Nephron progenitor cell (in vitro differentiated cells): ENCODE measurements at places on chromosomes 1 and 21.

DNA sequence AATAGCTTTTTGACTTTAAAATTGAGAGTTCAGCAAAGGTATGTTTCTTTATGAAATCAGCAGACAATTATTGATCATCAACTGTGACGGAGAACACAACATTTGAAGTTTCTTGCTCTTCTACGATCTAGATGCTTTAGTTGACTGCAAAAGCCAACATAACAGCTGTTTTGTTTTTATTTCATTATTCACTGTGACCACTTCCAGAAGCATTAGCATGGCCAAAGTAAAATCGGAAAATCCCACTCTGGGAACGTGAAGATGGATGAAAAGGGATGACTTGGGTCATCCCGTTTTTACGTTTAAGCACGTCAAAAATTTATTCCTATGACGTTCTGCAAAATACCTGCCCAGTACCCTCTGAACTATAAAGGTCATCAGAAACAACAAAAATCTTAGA is 833.0 kb upstream of the ADAMTS5 start:
- DNase-seq, result no peak

DNA sequence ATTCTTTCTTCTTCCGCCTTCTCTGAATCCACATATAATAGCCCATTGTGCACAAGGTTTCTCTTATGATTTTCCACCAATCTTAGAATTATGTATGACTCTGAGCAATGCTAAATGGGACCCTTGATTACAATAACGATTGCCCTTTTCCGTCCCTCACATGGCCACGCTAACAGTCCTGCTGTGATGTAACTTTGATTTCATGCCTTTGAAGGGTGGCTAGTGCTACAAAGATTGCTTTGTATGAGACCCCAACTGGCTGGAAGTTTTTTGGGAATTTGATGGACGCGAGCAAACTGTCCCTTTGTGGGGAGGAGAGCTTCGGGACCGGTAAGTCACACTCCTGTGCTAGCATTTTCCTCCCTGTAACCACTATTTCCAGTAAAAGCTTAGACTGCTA is 45.3 kb downstream of the PGM1 start:
- no peak for DNase-seq

GRCh38 chr1:214391873-214392645 is 111.1 kb downstream of the SMYD2 start:
- DNase-seq, result no peak

DNA sequence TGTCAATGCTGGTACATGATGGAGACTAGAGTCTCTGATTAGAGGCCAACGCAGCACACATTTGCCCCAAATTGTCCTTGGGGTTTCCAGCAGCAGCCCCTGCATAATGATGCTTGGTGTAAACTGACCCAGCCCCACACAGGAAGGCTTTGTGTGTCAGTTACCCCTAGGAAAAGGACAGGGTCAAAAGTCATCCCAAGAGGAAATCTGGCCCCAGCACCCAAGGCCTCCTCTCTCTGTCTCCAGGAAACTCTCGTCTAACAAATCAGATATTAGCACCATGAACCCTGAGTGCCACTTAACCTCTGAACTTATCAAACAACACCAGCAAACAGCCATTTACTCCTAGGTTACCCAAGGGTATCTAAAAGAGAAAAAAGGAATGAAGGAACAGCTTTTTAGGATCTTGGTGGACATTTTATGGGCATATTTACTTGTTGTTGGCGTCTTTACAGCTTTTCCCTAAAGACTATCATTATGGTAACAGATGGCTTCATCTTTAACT is 84.5 kb downstream of the PSMG1 start:
- no peak for DNase-seq

GRCh38 chr1:19752083-19752696 is 47.5 kb downstream of the TMCO4 start:
- DNase-seq, result no peak

GRCh38 chr21:39866093-39866492 is 1.1 kb upstream of the PCP4 start:
- no peak for DNase-seq

- peak; percentile 8 for DNase-seq
Measured at GRCh38 chr21:38712071-38712470, 93.7 kb upstream of the ETS2 start.

GRCh38 chr1:214393086-214393485 is 112.1 kb downstream of the SMYD2 start:
- DNase-seq, result no peak

- no peak for DNase-seq
Measured at GRCh38 chr21:32350981-32351380, 41.8 kb downstream of the URB1 start.

DNA sequence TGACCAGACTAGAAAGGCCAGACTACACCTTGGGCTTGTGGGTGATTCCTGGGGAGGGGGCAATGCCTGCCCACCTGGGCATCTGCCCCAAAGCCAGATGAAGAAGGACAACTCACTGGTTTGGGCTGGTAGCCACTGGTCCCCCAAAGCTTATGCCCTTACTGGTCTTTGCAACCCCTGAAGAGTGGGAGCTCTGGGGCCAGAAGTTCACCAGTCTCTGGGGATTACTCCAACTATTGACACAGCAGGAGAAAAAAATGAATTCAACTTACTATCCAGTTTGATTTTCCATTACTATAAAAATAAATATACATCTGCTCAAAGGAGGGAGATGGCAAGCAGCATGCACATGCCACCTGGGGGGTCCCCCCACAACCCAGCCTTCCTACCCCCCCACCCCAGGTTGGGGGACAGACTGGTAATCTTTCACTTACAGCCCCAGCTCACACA is 2.6 kb downstream of the AHDC1 start:
- DNase-seq, result no peak

DNA sequence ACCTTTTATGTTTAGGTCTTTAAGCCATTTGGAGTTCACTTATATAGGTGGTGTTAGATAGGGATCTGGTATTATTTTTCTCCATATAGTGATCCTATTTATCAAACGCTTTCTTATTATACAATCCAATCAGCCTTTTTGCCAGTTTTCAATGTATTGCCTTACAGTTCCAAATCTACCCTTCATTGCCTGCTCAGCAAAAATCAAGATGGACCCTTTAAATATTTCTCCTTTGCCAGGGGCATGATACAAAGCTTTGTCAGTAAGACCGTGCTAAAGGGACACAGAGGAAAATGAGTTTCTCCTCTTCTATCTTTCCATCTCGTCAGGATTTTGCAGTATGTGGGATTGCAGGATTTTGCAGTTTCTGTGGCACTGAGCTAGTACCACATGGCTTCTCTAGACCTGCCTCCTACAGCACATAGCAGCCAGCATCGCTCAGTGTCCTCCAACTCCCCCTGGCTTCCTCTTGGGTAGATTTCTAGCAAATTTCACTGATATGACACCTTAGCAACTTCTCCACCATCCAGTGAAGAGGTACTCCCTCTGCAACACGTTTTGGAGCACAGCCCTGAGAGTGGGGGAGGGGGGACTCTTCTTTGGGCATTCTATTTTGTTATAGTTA is 22.5 kb upstream of the CAP1 start:
- DNase-seq, result no peak

DNA sequence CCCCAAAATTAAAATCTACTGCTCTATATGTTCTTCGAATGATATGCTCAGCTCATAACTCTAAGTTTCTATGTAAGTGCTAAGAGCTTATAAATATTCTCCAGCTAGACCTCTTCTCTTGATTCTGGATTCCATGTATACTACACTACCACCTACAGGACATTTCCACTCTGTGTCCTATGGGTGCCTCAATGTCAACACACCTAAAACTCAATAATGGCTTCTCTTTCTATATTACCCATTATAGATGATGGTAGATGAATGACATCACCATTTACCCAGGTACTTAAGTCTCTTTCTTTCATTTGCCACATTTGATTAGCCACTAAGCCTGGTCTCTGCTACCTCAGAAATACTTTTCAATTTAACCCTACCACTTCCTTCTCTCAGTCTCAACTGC is 41.3 kb downstream of the TBX19 start:
- DNase-seq, result no peak

DNA sequence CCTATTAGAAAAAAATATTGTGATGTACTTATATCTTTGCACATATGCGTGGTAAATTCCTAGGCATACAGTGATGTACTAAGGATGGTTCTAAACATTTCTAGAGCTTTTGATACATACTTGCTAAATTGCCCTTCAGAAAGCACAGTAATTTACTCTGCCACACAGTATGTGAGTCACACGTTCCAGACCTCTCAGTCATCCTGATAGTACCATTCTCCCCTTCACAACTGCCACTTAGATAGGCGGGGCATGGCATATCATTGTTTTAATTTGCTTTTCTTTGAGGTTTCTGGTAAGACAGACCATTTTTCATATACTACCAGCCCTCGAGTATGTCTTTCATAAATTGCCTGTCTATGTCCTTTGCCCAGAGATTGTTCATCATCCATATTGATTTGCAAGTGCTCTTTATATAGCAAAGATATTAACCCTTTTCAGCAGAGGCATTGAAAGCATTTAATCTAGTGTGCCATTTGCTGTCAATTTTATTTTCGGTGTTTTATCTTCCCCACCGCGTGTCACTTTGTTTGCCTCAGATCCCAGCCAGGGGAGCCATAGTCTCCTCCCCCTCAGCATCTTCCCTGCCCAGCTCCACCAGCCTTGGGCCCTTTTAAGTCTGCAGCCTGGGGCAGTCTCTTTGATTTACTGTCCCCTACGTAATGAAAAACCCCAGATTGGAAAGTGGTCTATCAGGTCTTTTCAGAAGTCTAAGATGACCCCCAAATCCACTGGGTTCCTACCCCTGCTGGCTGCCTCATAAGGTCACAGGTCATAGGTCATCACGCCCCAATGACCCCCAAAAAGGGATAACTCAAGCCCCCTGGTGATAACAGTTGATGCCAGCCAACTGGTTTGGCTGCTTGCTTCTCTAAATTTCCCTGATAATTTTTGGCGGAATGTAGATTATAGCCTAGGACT is 11.8 kb upstream of the PAX7 start:
- DNase-seq, result no peak

DNA sequence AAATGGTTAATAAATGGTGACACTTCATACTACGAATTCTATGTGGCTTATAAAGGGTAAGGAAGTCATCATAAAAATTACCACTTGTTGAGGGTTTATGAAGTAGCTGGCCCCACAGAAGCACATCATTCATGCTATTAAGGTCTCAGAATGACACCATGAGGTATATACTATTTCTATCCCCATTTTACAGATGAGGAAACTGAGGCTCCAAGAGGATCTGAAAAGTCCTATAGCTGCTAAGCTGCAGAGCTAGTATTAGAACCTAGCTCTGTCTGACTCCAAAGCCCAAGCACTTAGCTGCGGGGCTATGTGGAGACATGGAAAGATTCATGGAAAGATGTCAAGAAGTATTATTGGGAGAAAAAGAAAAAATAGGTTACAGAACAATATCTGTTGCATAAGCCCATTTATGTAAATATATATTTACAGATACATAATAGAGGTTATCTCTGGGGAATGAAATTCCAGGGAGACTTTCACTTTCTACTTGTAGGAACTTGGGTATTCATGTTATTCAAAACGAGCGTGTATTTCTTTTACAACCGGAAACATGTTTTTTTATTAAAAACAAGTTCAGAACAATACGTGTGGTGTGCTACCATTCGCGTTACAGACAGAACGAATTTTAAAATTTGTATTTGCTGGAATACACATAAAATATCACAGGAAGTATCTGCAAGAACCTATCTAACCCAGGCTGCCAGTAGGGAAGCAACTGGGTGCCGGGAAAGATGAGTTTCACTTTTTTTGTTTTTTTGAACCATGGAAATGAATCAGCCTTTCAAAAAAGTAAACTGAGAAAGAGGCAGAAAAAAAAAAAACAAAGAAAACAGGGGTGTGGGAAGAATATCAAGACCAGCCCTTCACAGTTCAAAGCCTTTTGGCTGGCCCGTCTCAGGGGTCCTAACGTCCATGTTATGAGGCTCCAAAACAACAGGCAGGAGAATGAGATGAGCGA is 13.4 kb downstream of the SPOCD1 start:
- no peak for DNase-seq

GRCh38 chr1:93715529-93716126 is 34.0 kb upstream of the BCAR3 start:
- DNase-seq, result no peak

GRCh38 chr1:91685994-91686393 is 185.3 kb downstream of the CDC7 start:
- no peak for DNase-seq

GRCh38 chr1:224274970-224275626 is 54.9 kb downstream of the NVL start:
- no peak for DNase-seq

DNA sequence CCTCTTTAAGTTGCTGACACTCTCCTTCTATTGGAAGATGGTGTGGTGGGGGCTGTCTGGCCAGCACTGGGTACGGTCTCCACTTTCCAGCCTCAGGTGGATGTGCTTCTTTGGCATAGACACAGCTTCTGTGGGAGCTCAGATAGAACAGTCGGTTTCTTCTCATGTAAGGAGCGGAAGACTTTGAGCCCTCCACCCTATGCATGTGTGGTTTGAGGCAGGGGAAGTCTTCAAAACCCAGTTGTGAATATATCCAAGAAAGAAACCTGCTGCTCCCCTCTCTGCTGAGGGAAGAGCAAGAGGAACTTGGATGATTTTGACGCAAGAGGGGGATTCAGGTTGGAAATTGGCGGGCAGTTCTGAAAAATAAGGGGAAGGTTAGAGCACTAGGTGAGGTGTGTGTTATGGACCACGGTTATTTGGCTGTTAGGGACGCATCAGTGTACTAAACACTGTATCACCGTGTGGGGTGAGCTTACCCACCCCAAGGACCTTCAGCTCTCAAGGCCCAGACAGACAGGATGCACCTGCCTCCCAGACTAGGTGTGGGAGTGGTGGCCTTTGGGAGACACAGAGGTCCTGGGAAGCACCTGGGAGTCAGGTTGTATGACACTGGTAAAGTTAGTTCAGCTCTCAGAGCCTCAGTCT is 36.2 kb downstream of the IL6R start:
- DNase-seq, result no peak

- DNase-seq, result no peak
Measured at GRCh38 chr1:35269201-35269988, 886 bp downstream of the ZMYM4 start.

- DNase-seq, result no peak
Measured at GRCh38 chr1:117363571-117364048, 3.6 kb upstream of the MAN1A2 start.

DNA sequence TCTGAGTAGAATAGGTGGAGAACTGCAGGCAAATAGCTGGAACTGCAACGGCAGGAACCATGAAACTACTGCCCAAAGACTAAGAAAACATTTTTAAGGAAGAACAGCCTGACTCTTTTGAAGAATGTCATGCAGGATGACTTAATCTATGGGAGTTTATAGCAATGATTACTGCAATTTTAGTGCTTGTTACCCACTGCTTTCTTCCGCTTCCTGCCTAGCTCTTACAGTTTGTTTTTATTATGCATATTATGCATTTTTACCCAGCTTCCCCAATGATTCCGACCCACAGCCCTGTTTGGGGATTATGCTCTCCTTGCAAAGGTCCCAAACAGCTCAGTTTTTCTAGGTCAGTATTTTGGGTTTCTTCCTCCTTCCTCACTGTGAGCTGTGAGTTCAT is 71.2 kb downstream of the PCNX2 start:
- DNase-seq, result no peak

DNA sequence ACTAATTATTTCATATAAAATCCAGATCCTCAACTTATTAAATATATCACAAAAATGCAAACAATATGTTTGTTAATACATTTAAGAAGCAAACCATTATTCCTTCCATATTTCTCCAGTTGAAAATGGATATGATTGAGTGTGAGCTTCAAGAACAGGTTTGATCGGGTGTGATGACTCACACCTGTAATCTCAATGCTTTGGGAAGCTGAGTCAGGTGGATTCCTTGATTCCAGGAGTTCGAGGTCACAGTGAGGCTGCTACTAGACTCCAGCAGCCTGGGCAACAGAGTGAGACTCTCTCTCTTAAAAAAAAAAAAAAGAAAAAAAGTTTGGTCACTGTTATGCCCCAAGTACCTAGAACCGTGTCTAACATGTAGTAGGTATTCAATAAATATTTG is 42.9 kb upstream of the RRP15 start:
- no peak for DNase-seq
